Karpas-422 (cell line): ENCODE measurements at places on chromosomes 3 and 15.

- no peak for DNase-seq
These were observed 99.5 kb upstream of the MCTP2 start for GRCh38 chr15:94131875-94132274.

DNA sequence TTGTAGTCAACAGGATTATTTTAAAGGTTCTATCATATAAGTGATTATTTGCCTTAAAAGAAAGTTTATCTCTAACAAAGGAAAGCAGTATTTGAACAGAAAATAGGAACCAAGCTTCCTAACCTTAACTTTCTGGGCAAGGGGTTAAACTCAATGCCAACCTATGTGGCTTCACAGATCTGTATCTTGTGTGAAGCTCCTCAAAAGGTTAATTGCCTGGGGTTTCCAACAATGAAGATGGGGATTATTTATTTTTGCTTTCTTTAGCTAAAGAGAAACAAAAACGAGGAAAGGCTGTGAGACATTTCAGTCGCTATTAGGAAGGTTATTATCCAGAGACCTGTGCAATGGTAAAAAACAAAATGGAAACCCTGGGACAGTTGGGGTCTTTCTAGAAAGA lies 1.1 kb upstream of the WDR82 start:
- no peak for DNase-seq

- DNase-seq, result peak; percentile 72
These were observed 624 bp downstream of the AKAP13 start for GRCh38 chr15:85380812-85381642.

DNA sequence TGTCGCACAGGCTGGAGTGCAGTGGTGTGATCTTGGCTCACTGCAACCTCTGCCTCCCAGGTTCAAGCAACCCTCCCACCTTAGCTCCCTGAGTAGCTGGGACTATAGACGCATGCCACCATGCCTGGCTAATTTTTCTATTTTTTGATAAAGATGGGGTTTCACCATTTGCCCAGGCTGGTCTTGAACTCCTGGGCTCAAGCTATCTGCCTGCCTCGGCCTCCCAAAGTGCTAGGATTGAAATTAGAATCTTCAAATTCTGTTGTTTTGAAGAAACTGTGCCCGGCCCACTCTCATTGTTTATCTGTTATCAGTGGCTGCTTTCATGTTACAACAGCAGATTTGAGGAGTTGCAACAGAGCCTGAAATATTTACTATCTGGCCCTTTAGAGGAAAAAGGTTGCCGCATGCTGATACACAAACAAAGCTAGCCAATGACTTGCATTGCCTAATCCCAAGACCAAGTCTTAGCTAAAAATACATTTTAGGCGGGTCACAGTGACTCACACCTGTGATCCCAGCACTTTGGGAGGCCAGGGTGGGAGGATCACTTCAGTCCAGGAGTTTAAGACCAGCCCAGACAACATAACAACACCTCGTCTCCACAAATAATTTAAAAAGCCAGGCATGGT lies 43.2 kb upstream of the PPP4R2 start:
- no peak for DNase-seq

- no peak for DNase-seq
These were observed 32.4 kb downstream of the GJD2 start for GRCh38 chr15:34722439-34722836.

DNA sequence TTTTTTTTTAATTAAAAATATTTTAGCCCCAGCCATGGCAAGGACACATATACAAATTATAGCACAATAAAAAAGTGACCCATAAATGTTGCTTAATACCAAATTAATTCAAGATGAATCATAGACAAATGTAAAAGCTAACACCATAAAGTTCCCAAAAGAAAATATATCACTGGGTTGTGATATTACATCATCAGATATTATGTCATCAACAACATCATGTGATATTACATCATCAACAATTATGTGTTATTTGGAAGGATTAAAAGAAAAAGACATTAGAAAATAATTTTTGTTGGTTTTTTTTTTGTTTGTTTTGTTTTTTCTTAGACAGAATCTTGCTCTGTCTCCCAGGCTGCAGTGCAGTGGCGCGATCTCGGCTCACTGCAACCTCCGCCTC lies 34.5 kb upstream of the ABHD10 start:
- DNase-seq, result no peak

DNA sequence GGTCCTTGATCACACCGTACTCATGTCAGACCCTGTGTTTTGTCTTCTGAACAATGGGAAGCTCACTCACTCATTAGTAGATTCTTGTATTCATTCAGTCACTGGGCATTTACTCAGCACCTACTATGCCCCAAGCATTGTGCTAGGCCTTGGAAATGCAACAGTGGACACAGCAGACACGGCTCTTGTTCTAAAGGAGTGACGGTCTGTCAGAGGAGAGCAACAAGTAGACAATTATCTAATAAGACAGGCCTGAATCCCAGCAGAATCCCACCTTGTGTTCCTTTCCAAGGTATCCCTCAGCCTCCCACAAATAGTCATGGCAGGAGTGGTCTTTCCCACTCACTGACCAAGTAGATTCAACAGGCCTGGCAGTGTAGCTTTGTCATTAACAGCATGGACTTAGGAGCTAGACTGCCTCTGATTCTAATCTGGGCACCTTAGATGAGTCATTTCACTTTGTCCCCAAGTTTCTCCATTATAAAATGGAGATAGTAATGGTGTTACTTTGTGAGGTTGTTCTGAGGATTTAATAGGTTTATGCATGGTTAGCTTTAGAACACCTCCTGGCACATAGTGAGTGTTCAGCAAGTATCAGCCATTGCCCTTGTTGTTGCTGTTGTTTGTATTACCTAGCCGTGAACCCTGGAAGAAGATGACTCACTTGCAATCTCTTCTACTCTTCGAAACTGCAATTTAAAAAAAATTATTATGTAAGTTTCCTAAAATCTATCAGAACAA lies 69.1 kb downstream of the SSUH2 start:
- no peak for DNase-seq

GRCh38 chr15:41160639-41161315 lies 44.7 kb upstream of the INO80 start:
- DNase-seq, result no peak

DNA sequence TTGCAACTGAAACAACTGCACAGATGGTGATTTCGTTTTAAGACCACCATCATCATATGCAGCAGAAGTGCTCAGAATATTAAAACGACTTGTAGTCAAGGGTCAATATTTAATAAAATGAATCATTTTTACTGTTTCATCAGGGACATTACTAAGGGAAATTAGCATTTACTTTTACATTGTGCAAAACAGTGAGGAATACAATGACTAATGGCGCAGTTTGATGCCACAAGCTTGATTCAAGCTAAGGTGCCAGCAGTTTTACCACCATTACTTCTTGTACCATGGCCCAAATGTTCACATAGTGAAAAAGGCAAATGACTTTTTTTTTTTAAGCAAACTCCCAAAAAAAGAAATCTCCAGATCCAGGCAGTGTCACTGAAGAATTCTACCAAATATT lies 277.4 kb upstream of the CHRNA7 start:
- no peak for DNase-seq
